Activated CD4-positive, CD25-positive, alpha-beta regulatory T cell treated with anti-CD3 and anti-CD28 coated beads, Interleukin-2, amount 50 U/mL, for 16 hours (primary cell): ENCODE measurements at places on chromosomes 1 and 21.

DNA sequence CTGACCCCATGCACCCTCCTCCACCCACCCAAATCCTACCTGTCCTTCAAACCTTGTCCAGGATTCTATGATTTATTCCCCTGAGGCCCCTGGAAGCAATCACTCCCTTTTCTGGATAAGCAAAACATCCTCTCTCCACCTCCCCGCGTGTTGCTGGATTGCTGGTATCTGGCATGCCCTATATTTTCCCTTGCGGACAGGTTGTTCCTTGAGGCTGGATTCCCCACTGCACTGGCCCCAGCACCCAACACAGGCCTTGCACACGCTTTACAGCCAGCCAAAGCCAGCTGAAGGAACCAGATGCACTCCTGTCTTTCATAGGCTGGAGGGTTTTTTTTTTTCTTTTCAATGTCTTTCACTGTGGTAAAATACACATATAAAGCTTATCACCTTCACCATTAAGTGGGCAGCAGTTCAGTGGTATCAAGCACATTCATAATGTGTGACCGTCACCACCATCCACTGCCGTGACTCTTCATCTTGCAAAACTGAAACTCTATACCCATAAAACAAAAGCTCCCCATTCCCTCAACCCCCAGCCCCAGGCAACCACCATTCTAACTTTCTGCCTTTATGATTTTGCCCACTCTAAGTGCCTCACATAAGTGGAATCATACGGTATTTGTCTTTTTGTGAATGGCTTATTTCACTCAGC, 50.9 kb downstream of the TOR1AIP2 start:
- no peak for DNase-seq

- no peak for DNase-seq
These were observed 51.5 kb upstream of the VAV3 start for GRCh38 chr1:108016451-108016920.

DNA sequence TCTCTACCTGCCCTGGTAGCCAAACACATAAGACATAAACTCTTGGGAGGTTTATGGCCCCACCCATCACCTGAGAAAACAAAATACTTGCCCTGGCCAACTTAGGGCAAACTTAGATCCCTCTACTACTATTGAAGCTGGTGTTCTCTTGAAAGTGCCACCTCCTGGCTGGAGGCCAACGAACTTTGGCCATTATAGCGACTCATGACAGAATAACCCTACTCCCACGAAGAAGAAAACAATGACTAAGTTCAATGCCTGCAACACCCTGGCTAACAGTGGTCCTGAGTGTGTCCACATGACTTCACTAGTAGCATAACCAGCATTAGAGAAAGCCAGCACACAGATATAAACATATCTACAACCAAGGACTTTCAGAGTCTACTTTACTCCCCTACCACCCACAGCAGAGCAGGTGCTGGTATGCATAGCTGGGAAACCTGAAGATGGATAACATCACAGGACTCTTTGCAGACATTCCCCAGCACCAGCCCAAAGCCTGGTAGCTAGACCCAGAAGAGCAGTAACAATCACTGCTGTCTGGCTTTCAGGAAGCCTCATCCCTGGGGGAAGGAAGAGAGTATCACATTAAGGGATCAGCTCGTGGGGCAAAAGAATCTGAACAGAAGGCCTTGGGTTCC, 81.0 kb downstream of the SLC30A10 start:
- no peak for DNase-seq

DNA sequence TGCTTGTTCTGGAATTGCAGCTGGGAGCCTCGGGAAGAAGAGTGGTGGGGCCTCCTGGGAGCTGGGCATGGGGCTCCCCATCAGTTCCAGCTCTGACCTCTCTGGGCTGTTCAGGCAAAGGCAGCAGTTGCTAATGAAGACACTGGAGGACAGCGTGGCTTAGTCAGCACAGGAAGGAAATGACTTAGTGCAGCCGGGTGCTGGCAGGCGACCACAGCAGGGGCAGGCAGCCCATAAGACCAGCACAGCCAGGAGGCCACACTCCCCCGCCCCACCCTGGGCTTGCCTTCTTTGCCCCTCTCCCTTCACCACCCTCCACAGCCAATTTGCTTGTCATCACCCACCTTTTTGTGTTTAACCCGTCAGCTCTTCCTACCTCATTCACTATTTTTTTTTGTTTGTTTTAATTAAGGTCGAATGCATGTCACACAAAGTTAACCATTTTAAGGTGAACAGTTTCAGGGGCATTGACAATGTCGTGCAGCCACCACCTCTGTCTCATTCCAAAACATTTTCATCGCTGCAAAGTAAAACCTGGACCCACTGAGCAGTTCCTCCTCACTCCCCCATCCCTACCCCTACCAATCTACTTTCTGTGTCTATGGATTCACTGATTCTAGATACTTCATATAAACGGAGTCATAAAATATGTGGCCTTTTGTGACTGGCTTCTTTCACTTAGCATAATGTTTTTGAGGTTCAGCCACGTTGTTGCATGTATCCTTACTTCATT, 10.9 kb downstream of the OLIG2 start:
- DNase-seq = no peak
